ENCODE measurements at places on chromosomes 5 and 9.

GRCh38 chr5:81800797-81801196, 49.9 kb upstream of the SSBP2 start:
- no peak for DNase-seq

DNA sequence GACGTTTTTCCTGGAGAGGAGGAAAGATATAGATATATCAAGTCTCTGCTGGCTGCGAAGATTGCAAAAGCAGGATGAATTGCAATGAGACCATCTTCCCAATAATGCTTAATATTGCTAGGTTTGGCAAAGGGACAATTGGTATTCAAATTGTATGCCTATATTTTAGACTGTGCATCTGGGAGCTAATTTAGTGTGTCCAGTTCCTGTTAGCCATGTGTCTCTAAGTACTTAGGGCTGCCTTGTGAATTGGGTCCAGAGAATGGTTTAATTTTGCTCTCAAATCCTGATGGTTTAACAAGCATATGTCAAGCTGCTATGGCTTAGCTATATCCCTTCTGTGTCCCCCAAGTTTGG, 97.6 kb upstream of the ZNF366 start:
- no peak for DNase-seq

GRCh38 chr5:136186796-136187195, 6.2 kb downstream of the SMIM32 start:
- DNase-seq = no peak

GRCh38 chr5:82341325-82341724, 63.2 kb upstream of the RPS23 start:
- DNase-seq = no peak

DNA sequence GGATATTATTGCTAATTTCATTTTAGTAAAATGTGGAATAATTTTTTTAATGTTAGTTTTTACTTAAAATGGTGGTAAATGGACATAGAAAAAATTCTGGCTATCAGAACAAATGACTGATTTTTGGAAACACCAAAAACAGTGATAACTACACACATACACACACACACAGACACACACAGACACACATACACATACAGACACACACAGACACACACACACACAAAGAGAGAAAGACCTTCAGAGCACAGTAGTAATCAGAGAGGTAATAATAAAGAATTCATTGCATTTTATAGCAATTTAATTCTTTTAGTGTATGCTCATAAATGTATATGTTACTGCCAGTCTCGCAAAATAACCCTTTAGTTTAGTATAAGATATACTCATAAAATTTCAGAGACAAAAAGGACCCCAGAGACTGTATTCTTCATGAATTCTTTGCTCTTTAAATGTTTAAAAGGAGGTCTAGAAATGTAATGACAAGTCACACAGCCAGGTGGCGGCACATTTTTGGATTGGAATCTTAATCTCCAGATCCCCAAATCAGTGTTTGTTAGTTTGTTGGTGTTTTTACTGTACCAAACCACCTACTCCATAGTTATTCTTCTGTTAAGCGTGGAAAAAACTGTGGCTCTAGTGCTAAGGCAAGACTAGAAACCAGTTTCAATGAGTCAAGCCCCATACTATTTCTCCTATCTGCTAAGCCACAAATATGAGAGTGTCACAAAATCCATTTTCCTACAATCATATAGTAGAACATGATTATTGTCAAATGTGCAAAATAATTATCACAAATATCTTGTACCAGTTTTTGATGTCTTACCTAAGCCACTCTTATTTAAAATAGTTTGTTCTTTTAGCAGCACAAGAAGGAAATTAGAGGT, 109.9 kb downstream of the EDIL3 start:
- DNase-seq = peak; percentile 47

DNA sequence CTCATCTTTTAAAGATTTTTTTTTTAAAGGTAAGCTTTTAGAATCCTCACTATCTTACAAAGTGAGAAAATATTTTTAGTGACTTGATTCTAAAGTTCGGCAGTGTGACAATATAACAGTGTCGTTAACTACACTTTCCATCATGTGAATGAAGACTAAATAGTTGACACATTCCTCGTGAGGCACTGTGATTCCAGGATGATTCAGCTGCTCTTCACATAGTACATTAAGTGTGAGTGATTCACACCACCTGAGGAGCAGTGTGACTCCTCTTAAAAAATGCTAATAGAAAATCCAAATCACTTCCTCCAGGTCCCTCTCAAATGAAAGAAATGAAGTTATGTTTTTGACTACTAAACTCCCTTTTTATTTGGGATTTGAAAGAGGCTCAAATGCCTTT, 589.5 kb downstream of the GABRG2 start:
- DNase-seq = no peak

GRCh38 chr9:122912671-122912963, 506 bp downstream of the ZBTB6 start:
- no peak for DNase-seq

DNA sequence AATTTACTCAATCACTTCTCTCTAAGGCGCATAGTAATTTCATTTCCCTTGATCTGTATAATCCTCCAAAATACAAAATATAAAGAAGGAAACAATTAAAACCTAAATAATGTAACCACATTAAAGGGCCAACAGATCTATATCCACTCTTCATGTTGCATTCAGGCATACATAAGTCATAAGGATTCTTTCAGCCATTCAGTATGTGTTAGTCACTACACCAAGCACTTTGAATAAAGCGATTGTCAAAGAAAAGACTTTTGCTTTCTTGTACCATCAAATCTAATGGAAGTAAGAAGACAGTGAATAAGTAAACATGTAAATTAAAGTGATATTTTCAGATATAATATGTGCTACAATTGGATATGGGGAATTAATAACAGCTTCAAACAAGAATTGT, 569.2 kb upstream of the PTPRD start:
- no peak for DNase-seq

GRCh38 chr9:103819936-103820335, 274.2 kb upstream of the SMC2 start:
- no peak for DNase-seq

DNA sequence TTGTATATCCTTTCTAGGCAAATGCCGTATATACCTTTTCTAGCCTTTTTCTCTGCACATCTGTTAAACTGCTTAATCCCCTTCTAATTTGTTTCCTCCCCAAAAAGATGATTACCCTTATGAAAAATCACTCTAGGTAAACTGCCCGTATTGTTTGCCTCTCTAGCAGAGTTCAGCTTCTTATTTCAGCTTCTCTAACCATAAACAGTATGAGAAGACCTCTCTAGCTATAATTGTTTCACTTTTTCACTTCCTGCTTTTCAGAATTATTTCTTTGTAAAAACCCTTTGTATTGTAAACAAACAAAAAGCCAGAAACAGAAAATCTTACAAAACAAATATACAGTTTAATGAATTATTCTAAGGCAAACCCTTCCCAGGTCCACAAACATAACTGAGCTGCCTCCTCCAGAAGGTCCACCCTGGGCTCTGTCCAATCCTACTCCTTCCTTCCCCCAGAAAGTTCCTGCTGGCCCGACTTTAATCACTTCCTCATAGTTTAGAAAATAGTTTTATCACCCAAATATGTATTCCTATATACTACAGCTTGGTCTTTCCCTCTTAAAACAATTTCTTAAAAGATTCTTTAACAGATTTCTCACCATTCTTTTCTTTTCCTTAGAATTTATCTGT, 158.1 kb downstream of the FGF1 start:
- DNase-seq = no peak

- DNase-seq = no peak
Measured at GRCh38 chr9:122228191-122228567, 578 bp downstream of the LHX6 start.

DNA sequence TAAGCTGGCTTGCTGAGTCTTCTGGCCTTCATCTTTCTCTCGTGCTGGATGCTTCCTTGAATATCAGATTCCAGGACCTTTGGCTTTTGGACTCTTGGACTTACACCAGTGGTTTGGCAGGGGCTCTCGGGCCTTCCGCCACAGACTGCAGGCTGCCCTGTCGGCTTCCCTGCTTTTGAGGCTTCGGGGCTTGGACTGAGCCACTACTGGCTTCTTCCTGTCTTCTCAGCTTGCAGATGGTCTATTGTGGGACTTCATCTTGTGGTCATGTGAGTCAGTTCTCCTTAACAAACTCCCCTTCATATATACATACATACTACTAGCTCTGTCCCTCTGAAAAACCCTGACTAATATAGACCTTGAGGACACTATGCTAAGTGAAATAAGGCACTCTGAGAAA, 78.3 kb upstream of the SSBP2 start:
- no peak for DNase-seq

DNA sequence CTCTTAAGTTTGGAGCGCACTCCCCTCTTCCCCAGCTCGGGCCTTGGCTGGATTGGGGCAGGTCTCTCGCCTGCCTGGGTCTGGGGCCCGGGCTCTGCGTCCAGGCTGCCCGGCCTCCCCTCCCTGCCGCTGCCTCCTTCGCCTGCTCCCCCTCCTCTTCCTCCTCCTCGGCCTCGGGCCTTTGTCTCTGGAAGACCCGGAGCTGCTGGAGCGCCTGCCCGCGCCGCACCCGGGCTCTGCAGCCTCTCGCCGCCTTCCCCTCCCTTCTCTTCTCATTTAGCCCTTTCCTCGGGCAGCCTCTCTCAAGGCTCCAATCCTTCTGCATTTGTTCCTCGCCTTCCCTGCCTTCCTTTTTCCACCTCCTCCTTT, 218.5 kb downstream of the C9orf50 start:
- no peak for DNase-seq

GRCh38 chr9:18405240-18405639, 68.7 kb upstream of the ADAMTSL1 start:
- DNase-seq = no peak

- peak; percentile 72 for DNase-seq
Measured at GRCh38 chr9:70081120-70081495, 37.5 kb downstream of the MAMDC2 start.

- DNase-seq = peak; percentile 96
Measured at GRCh38 chr9:6938447-6938846, 180.7 kb downstream of the KDM4C start.

- no peak for DNase-seq
Measured at GRCh38 chr5:23484096-23484495, 23.3 kb upstream of the PRDM9 start.

DNA sequence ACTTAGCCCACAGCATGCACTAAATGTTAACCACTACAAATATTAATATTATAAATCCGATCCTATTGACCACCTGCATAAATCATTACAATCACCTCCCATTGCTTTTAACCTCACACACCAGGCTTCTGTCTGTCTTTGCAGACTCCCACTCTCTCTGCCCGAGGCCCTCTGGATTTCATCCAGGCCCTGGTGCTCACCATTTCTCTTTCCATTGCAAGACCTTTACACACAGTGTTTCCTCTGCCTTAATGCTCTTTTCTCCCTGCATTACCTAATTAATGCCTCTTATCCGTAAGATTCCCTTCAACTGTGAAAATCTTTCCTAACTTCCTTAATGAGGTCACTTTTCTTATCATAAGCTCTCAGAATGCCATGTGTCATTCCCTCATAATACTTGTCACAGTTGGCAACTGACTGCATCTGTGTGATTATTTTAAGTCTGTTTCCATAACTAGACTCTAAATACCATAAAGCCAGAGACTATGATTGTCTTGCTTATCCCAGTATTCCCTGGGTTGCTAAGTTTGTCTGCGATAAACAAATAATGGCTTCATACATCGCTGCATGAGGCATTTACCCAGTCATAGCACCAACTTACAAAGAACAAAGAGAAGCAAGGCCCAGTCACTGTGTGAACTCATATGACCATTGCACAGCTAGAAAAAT, 155.1 kb downstream of the CCDC192 start:
- DNase-seq = no peak

DNA sequence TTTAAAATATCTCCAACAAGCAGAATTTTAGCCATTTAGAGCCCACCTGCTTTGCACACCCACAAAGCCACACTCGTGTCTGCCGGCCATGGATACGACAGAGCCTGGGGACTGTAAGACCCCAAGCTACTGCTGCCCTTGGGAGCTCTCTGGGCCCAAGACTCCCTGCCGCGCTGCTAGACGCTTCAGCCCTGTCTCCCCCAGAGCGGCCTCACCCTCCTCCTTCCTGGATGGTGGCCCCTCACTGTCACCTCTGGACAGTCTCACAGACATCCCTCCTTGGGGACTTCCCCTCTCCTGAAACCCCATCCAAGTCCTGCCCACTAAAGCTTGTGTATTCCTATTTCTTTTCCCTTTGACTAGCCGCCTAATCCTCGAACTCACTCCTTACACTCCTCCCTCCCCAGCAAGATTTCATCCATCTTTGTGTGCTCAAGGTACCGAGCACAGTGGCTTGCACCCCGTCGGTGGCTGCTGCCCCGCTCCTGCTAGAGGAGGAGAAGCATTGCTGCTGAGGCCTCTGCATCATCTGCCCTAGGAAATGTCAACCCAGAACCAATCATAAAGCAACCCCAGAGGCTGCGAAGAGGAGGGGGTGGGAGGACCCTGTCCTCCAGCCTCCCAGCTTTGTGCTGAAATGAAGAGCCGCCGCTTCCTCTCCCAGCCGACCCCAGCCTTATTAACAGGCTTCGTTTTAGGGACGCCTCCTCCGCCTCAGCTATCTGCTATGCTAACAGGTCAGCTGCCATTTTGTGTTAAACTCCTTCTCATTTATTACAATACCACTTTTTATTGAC, 71.2 kb downstream of the CFAP77 start:
- DNase-seq = no peak
